ENCODE measurements at places on chromosomes 12 and 14.

- no peak for DNase-seq
Measured at GRCh38 chr14:96792003-96792402, 5.2 kb upstream of the VRK1 start.

GRCh38 chr14:68894802-68895703 lies 84.0 kb downstream of the ACTN1 start:
- no peak for DNase-seq

- no peak for DNase-seq
Measured at GRCh38 chr14:104321802-104322130, 183.4 kb downstream of the KIF26A start.

- DNase-seq = no peak
Measured at GRCh38 chr12:14664434-14665023, 31.9 kb downstream of the GUCY2C start.

- DNase-seq = no peak
Measured at GRCh38 chr12:50246873-50247612, 36.3 kb downstream of the LIMA1 start.

DNA sequence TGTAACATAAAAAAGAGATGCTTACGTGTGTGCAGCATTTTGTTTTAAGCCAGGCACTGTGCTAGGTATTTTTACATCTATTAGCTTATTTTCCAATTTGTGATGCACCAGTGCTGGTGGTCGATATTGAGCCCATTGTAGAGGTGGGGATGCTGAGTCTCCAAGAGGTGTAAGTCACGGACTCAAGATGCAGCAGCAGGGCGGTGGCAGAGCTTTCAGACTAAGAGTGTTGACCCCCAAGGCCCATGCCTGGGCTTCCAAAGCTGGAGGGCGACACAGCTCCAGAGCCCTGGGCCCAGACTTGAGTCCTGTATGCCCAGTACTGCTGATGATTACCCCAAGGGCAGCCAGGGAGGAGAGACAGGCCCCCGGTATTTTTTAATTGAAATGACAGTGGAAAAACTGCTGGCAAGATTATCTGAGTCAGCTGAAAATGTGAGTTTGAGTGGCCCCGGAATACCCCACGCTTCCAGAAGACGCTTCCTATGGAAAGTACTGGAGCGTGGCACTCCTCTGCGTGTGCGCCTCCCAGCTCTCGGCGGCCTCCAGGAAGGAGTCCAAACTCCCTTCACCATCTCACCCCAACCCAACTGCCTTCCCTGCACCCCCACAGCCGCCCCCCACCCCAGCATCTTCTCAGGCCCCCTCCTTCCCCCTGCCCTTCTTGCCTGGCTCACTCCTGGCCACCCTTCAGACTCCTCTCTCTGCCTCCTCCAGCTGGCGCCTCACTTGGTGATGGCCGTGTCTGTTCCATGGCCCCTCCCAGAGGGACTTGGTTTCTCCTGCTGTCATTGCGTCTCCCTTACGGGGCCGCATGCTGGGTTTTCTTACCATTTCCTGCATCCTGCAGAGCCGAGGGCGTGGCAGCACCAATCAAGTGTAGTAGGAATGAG lies 40.7 kb downstream of the ELK3 start:
- no peak for DNase-seq

- no peak for DNase-seq
Measured at GRCh38 chr12:126506426-126507182, 1441.4 kb downstream of the AACS start.

DNA sequence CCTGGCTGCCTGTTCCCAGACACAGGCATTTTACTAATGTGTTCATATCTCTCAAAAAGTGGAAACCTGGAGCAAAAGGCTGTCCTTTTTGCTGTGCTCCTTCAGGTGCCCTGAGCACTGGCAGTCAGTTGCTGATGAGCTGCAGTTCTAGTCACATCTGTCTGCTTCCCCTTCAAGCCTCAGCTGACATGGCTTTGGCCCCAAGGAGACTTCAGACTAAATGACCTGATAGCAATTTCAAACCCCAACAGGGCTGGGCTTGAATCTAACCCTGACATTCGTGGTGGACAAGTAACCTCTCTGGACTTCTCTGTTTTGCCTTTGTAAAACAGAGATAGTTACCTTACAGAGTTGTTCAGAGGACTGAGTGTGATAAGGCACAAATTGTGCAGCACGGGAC lies 5.7 kb downstream of the SERPINA9 start:
- DNase-seq = no peak

DNA sequence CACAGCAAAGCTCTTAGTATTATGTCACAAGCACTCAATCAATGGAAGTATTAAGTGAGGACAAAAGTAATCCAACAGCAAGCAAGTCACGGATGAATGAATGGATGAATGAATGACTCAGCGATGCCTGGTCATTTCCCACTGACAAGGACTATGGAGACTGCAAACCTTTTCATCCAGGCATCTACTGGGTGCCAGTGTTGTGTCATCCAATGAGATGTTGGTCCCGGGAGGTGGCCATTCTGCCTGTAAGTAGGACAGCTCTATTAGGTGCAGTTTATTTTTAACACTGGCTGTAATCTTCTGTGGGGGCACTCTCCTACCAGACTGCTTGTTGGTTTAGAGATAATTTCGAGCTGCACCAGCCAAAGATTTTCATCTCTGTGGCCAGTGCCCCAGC lies 39.4 kb downstream of the STAB2 start:
- peak; percentile 30 for DNase-seq

- no peak for DNase-seq
Measured at GRCh38 chr12:25377469-25378177, 126.9 kb upstream of the KRAS start.

GRCh38 chr12:120468325-120468820 lies 1.2 kb downstream of the SRSF9 start:
- peak; percentile 53 for DNase-seq

DNA sequence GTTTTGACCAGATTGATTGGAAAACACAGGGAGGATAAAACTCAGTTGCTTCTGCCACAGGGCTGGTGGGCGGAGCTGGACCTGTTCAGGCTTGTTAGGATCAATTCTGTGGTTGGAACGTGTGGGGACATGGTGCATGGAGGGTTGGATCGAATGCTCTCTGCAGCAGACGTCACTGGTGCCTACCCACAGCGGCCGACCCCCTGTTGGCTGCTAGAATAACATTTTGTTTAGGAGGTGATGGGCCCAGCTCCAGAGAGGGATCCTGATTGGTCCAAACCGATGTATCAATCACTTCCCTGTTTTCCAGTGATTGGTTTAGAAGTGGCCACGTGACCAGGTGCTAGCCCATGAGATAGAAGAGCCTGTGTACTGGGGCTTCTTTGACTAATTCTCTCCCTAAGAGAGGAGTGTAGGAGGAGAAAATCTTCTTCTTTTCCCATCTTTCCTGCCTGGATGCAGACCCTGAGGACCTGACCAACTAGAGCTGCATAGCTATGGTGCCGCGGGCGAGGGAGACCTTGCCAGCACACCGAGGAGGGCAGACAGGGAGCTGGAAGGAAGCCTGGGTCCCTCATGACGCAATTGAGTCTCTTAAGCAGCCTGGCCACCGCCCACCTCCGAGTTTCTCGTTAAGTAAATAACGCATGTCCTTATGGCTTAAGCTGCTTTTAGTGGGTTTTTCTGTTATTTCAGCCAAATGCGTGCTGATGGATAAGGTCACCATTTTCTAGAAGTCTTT lies 163.5 kb downstream of the AACS start:
- no peak for DNase-seq

- DNase-seq = no peak
Measured at GRCh38 chr12:44317651-44318126, 481.8 kb downstream of the TMEM117 start.

DNA sequence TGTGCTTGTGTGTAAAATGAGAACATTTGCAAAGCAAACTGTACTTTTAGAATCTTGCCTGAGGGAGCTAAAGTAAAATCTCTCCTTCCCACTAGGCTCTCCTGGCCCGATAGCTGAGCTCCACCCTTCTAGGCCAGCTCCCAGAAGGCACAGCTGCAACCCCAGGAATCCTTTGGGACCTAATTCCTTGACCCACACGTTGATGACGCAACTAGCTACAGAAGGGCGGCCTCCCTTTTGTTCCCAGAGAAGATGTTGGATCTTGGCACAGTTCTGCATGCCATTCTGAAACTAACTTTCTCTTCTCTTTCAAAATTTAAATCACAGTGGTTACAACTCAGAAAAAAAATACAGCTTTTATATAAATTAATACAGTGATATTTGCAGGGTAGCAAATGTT lies 268.1 kb downstream of the EGLN3 start:
- DNase-seq = no peak

GRCh38 chr14:64692189-64692985 lies 11.8 kb upstream of the PLEKHG3 start:
- no peak for DNase-seq
